HFFc6 (cell line): ENCODE measurements at places on chromosomes 4 and X.
A peak's percentile ranks its signal among the peaks of the same experiment; 100 is the strongest.

GRCh38 chrX:42422961-42423360 lies 355.0 kb downstream of the PPP1R2C start:
- DNase-seq, result no peak

DNA sequence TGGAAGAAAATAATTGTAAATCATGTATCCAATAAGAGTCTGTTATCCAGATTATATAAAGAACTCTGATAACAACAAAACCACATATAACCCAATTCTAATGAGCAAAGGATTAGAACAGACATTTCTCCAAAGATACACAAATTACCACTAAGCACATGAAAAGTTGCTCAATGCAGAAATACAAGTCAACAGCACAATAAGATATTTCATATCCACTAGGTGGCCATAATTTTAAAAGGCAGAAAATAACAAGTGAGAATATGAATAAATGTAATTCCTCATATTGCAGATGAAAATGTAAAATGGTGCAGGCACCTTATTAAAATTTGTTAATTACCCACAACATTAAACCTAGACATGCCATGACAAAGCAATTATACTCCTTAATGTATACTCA lies 73.9 kb upstream of the ZCCHC13 start:
- no peak for DNase-seq

- DNase-seq, result peak; percentile 31
Measured at GRCh38 chr4:1463088-1463926, 57.1 kb upstream of the NKX1-1 start.

DNA sequence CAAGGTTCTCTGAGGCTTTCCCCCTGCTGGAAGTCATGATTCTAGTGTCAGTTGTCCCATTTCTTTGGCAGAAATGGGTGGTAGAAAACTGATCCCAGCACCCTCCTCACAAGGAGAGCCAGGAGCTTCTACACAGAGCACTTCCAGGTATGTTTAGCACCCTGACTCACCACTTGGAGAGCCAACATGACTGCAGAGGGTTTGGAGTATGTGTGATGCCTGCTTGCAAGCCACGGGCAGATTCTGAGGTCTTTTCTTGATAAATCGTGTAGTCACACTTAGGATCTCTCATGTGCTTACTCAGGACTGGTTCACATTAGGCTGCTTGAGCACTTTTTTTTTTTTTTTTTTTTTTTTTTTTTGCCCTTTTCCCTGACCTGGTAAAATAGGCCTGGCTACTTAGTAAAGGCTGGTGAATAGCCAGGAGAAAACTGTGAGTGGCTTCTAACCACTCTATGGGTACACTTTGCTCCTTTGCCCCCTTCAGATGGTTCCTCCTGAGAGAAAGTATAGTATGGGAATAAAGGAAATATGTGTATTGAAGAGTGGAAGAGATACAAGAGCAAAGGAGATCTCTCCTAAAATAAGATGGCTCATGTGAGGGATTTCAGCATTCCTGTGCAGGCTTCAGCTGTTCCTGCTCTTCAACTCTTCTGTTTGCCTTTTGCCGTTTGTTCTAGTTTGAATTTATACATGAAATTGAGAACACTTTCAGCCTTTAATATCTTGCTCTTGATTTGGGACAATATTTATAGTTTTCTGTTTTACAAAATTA lies 103.6 kb downstream of the EMCN start:
- peak; percentile 28 for DNase-seq

GRCh38 chr4:20532871-20533870 lies 167.1 kb upstream of the PACRGL start:
- peak; percentile 17 for DNase-seq

- DNase-seq, result no peak
Measured at GRCh38 chr4:103074744-103075434, 1.7 kb downstream of the SLC9B2 start.

- peak; percentile 44 for DNase-seq
Measured at GRCh38 chrX:107659768-107660167, 31.5 kb downstream of the PRPS1 start.

- DNase-seq, result no peak
Measured at GRCh38 chr4:2786152-2786671, 6.7 kb upstream of the SH3BP2 start.

DNA sequence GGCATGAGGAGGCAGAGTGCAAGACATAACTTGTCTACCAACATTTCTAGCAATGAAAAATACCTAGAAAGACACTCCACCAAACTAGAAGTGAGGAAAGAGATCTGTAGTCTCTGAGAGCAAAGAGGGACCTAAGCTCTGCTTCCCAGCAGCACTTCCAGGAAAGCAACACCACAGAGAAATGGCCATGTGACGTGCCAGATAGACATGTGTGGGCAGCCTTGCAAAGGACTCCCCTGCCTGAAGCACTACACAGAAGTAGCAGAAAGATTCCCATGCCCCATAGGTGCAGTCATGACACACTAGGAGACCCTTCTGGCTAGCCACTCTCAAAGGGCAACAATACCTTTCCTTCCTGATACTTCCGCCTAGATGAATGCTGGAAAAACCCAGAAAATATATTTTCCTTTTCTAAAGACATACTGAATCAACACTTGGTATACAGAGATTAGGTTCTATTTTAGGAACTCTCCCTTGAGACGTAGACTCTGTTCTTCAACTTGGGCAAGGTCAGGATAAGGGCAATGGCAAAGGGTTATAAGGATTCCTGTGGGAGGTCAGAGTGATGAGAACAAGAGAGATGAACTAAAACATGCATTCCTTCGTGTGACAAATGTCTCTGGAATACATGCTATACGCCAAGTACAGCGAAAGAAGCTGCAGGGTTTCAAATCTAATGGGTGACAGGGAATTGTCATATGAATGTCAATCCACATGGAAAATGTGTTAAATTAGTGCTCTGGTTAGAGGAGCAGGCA lies 187.5 kb upstream of the ETNPPL start:
- DNase-seq, result no peak

GRCh38 chrX:5870238-5870637 lies 358.4 kb downstream of the NLGN4X start:
- no peak for DNase-seq

DNA sequence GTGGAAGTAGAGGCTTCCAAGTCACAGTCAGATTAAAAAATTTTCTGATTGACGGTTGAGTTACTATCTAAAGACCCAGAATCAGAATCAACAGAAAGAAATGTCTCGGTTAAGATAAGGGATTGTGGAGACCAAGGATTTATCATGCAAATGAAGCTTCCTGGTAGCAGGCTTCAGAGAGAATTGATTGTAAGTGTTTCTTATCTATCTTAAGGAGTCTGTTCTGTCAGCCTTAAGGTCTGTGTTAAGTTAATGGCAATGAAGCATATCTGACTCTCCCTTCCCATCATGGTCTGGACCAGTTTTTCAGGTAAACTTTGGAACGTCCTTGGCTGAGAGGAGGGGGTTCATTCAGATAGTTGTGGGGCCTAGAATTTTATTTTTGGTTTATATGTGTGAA lies 780.2 kb downstream of the FAM133A start:
- no peak for DNase-seq

GRCh38 chr4:41541687-41542094 lies 3.7 kb downstream of the LIMCH1 start:
- DNase-seq, result no peak

GRCh38 chrX:2500803-2501558 lies at the start of the genes DHRSX and ZBED1:
Gene DHRSX (minus strand): TSS chrX:2500976. CDS start chrX:2500925, 51 bp downstream.
Gene ZBED1 (minus strand): TSS chrX:2500976. CDS start chrX:2490719, 10,257 bp downstream.
- no peak for DNase-seq

- no peak for DNase-seq
Measured at GRCh38 chrX:106903856-106904528, 851 bp upstream of the RIPPLY1 start.

- no peak for DNase-seq
Measured at GRCh38 chrX:138845786-138846185, 134.3 kb upstream of the FGF13 start.

DNA sequence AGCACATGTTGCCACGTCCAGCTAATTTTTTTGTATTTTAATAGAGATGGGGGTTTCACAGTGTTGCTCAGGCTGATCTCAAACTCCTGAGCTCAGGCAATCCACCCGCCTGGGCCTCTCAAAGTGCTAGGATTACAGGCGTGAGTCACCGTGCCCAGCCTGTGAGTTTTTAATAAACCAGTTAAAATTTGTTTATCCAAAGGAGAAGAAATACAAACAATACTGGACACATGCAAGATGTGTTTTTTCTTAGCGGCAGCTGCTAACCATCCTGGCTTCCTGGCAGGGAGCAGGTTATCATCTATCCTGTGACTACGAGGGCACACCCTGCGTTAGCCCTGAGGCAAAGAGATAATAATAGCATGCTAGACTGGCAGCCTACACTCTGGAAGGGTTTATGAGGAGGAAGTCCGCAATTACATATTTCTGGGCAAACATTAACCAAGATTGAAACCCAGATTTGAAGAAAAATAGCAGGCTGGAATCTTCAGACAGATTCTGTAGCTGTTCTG lies 191.4 kb downstream of the SPRY1 start:
- DNase-seq, result peak; percentile 89

- no peak for DNase-seq
Measured at GRCh38 chrX:70826715-70827114, 81.8 kb downstream of the TEX11 start.

GRCh38 chr4:1572964-1573720 lies 111.0 kb downstream of the FAM53A start:
- DNase-seq, result no peak

GRCh38 chrX:56764975-56765791 lies 36.1 kb downstream of the NBDY start:
- DNase-seq, result no peak

DNA sequence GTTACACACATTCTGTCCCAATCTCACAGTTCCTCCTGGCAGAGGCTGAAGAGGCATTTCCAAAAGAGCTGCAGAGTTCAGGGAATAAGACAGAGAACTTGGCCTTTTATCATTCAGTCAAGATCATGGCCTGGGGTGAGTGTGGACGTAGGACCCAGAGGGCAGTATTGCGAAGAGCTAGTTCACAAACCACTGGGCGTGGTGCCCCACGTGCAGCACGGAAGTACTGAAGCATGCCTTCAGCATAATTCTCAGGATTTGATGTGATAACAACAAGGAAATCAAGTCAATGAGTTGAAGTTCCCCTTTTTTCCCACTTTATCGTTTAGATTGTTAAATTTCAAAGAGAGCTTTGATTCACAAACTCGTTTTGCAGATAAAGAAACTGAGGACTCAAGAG lies 117.7 kb downstream of the RELL1 start:
- no peak for DNase-seq

GRCh38 chr4:109079731-109080130 lies 222.7 kb downstream of the COL25A1 start:
- DNase-seq, result no peak

GRCh38 chrX:16148896-16149295 lies 18.4 kb upstream of the MAGEB17 start:
- DNase-seq, result no peak

DNA sequence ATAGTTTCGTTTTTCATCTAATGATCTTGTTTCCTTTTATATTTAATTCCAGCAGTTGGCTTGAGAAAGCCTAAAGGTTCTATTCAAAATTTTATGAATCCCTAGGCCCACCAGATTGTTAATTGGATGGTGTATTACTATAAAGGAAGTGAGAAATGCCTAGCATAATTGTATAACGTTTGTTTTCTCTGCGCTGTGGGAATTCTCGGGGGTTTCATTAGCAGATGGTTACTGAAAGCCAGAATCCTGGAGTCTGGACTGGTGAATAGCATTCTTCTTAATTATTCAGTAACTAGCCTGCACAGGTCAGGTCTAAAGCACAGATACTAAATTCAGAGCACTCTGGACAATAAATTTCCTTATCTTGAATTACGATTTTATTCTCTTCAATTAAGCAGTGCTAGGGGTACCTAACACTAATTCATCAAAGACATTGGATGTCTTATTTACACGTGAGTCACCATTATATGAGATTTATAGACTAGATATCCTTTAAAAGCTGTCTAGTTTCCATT lies 459.4 kb downstream of the DTHD1 start:
- no peak for DNase-seq

GRCh38 chr4:74413265-74413664 lies 31.7 kb upstream of the AREG start:
- DNase-seq, result no peak

DNA sequence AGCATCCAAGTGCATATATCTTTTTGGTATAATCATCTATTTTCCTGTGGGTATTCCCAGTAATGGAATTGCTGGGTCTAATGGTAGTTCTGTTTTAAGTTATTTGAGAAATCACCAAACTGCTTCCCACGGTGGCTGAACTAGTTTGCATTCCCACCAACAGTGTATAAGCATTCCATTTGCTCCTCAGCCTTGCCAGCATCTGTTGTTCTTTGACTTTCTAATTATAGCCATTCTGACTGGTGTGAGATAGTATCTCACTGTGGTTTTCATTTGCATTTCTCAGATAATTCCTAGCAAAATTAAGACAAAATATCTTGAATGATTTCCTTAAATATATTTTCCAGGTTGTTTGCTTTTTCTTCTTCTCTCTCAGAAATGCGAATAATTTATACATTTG lies 341.1 kb downstream of the GBA3 start:
- DNase-seq, result no peak

DNA sequence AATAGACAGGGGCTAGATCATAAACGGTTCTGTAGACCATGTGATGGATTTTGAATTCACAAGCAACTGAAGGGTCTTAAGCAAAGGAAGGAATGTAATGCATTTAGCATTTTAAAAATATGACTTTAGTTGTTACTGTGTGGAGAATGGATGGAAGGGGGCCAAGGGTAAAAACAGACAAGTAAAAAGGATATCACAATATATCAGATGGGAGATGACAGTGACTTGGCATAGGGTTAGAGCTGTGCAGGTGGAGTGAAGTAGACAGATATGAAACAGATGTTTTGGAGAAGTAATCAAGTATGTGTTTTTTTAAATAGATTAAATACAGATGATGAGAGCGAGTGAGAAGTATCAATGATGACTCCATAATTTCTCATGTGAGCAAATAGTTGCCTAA lies 1116.0 kb upstream of the TENM3 start:
- no peak for DNase-seq

GRCh38 chr4:10104211-10104990 lies 12.2 kb downstream of the WDR1 start:
- DNase-seq, result no peak

- no peak for DNase-seq
Measured at GRCh38 chr4:106116025-106116424, 200.0 kb downstream of the TBCK start.

DNA sequence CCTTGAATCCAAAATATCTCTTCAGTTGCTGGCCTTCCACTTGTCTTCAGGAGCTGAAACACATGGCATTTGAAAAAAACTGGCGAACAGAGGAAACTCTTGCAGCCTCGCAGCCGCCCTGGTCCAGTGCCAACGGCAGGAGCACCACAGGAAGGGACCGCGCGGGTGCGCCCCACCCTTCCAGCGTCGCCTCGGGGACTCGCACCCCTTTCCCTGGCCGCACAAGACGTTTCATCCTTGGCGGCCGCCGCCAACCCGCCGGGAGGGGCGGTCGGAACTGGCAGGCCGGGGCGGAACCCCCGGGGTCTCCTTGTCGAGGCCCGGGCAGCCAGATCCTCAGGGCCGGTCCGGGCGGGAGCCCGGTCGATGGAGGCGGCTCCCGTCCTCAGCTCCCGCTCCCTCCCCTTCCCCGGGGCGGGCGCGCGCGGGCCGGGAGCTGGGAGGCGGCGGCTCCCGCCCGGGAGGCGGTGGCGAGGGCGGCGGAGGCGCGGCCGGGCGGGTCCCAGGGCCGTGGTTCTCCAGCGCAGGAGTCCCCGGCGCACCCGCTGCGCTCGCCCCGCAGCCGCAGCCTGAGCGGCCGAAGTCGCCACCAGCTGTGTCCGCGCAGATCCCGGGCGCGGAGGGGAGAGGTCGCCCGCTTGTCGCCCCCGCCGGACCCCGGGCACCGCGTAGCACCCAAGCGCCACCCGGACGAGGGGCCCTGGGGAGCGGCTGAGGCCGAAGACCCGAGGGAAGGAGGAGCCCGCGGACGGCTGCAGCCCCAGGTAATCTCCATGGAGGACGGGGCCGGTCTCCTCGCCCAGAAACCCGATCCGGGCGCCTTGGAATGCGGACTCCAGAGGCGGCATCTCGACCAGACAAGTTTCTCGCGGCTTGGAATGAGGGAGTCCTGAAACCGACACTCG lies 886 bp upstream of the NDST3 start:
- DNase-seq, result peak; percentile 1
